ENCODE measurements at places on chromosomes 6 and 20.

DNA sequence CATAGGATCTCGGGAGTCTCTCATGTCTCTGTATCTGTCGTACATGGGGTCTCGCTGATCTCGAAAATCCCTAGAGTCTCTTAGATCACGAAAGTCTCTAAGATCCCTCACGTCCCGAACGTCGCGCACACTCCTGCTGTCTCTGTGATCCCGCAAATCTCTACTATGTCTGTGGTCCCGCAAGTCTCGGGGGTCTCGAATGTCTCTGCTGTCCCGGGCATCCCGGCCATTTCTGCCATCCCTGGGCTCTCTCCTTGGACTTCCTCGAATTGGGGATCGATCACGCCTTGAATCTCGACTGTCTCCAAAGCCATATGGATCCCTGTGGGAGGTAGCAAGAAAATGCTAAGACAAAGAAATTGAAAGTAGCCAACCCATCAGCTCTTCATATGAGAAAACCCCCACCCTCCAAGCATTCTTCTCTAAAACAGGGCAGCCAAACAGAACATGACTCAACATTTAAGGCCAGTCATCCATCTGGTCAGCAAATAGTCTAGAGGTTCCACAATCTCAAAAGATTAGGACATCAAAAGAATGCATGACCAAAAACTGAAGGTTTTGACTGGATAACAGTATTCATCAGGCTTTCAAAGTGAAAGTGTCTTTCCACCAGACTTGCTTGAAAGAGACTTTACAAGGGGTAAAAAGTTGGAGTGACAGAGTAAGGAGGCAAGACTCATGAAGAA is 19.4 kb downstream of the NCOA5 start:
- no peak for DNase-seq

DNA sequence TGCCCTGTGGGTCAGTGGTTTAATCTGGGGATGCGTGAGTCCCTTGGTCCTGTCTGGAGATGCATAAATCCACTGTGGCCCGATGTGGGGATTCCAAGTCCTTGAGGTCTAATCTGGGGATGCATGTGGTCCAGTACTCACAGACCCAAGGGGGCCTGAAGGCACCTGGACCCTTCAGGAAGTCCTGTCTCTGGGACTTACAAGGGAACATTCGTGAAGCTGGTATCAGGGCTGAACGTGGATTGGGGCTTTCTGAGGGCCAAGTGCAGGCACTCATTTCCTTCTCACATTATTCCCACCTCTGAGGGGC is 25.2 kb upstream of the GTSF1L start:
- no peak for DNase-seq

GRCh38 chr6:99270030-99270429 is 79.4 kb downstream of the FAXC start:
- DNase-seq = no peak

GRCh38 chr6:129773304-129773703 is 63.3 kb upstream of the ARHGAP18 start:
- no peak for DNase-seq

DNA sequence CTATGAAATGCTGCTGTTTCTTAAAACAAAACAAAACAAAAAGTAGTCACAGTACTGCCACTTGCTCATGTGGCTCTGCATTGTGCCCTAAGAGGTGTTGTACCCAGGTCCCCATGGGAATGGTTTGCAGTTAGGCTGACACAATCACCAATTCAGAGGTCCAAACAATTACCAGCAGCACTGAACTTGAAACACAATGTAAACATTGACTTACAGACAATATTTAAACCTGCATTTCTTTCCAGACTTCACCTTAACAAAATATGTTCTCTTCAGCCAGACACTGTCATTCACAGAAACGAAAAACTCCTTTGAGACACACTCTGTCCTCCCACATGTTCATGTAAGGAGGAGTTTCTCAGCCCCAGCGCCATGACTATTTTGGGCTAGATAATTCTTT is 206.8 kb upstream of the ARG1 start:
- no peak for DNase-seq

- no peak for DNase-seq
Measured at GRCh38 chr20:9516234-9516871, 2.0 kb downstream of the LAMP5 start.

GRCh38 chr20:38764567-38765318 is 16.5 kb downstream of the ACTR5 start:
- peak; percentile 87 for DNase-seq

- no peak for DNase-seq
Measured at GRCh38 chr6:41646026-41646795, 7.9 kb downstream of the MDFI start.

GRCh38 chr6:12602951-12603672 is 113.5 kb upstream of the PHACTR1 start:
- peak; percentile 59 for DNase-seq

DNA sequence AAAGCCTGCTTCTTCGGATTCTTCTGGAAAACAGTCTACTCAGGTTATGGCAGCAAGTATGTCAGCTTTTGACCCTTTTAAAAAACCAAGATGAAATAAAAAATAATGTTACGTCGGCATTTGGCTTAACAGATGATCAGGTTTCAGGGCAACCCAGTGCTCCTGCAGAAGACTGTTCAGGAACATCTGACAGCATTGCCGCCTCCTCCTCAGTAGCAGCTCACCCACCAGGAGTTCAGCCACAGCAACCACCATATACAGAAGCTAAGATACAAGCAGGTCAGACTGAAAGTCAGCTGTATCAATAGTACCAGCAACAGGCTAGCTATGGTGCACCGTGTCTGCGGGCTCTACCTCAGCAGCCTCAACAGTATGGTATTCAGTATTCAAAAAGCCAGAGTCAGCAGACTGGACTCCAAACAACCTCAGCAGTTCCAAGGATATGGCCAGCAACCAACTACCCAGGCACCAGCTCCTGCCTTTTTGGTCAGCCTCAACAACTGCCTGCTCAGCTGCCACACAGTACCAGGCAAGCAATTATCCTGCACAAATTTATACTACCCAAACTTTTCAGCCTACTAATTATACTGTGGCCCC is 51.9 kb downstream of the BTBD9 start:
- no peak for DNase-seq

DNA sequence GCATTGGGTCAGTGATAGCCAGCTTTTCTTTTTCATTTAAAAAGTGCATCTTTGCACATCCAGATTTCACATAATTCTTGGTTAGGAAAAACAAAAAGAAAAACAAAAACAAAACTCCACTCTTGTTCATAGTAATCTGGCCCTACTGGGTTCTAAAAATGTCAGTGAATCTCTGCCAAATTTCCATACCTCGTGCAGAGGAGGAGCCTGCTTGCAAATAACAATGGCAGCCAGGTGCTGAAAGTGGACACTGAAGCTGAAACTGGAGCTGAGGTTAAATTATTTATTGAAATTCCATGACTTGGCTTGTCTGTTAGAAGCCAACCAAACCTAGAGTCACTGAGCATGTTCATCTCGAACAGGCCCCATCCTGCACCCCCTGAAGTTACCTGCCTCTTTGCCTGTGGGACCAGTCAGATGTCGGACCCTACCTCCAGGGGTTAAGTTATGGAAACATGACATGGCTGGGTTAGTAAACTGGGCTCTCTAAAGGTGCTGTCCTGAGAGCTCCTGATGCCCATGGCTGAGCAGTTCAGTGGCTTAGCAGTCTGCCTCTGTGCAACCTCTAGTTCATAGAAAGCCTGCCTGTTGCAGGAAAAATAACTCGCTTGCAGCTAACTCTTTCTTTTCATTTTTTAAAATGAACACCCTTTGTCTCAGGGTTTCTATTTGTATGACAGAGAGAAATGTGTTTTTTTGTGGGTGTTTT is 42.7 kb downstream of the CLIC5 start:
- DNase-seq = no peak

- DNase-seq = no peak
Measured at GRCh38 chr6:77231438-77232305, 231.6 kb downstream of the HTR1B start.

DNA sequence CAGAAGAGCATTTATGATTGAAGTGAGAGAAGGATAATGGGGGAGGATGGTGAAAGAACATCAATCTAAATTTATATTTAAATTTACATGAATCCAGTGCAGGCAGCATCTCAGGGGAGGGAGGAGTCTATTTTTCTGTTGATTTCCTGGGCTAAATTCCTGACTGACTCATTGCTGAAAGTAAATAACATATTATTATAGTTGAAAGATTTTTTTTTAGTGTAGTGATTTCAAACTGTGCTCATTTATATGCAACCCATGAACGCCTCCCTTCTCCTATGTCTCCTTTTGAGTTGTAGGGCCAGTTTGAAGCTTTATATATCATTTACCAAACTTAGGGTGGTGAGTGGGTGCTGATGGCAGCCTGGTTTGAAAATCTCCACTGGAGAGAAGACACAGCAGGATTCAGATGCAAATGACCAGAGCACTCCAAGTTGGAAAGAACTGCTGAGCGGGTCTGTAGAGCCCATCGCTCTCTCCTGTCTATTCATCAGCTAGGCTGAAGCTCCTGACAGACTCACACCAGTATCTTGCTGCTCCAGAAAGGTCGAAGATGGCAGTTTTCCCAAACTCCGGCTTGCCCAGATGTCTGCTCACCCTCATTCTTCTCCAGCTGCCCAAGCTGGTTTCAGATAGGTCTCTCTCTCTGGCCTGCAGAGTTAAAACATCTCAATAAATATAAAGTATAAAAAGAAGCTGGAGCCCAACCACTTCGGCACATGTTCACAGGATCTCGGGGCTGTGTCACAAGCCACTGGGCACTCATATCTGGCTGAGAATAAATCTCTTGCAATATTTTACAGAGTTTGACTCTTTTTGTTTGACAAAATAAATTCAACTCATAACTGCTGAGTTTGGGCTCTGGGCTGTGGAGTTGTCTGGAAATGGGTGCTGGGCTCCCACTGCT is 18.3 kb downstream of the BTN2A1 start:
- DNase-seq = no peak
